ENCODE measurements at places on chromosomes 7 and 10.

DNA sequence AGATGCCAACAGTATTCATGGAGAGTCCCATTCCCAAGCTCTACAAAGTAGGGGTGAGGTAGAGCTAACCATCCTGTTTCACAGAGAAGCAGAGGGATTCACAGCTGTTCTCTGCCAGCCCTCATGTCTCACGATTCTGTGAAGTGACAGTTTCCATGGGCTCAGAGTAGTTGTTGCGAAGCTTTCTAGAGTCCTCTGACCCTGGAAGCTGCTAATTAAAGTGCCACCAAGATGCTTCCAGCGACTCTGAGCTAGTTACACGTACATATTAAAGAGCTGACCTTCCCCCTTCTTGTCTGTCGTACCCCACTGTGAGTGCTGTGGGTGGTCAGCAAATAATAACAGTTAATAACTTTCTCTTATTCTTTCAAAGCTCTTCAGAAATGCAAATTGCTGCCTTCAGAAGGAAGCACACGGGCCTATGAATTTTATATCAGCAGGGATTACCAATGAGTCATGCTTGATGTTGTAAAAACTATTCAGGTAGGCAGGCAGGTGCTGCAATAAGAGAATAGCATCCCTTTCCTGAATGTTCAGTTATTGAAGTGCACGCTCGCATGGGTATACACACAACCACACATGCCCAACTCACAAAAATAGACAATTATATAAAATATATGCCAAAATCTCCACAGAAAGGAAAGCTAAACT, 34.1 kb downstream of the DNAJB9 start:
- no peak overlapping the region for H3K4me3 ChIP-seq
- H3K27me3 ChIP-seq: peaks cover 8% of the 10 kb centered on the region
- DNase-seq: no peak
- no peaks in the 10 kb centered on the region for H3K36me3 ChIP-seq

DNA sequence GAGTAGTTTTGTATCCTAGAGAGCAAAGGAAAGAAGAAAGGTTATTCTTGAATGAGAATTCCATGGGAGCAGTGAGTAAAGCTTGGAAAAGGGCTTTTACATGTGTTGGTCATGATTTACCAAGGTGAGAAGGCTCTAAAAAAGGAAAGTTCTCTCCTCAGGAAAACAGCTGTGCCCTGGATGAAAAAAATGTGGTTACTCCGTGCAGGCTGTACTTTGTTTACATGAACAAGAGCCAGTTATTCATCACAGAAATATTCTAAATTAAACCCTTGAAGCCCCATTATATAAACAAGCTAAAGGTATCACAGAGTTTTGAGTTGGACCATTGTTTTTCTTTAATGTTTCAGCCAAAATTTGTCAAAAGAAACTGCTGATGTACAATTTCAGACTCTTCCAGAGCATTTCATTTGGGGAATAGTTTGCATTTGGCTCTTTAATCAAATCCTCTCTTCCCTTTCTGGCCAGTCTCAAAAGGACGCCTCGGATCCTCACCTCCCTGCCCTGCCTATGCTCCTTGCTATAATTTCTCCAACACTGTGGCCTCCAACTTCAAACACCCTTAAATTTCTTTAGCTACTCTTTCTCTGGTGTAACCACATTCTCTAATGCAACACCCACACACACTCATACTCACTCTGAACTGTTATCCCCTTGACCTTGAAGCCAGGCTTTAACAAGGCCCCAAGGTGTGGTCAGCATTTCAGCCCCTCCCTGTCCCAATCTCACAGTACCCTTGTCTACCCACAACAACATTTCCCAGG, 47.4 kb downstream of the AFAP1L2 start:
- H3K27me3 ChIP-seq: peaks cover 3% of the 10 kb centered on the region
- no peaks in the 10 kb centered on the region for H3K36me3 ChIP-seq
- H3K27ac ChIP-seq: peak overlapping the region; percentile 1

GRCh38 chr7:83575436-83575835, 73.5 kb downstream of the SEMA3E start:
- no peaks in the 10 kb centered on the region for H3K4me1 ChIP-seq
- no peaks in the 10 kb centered on the region for H3K27me3 ChIP-seq
- no peak overlapping the region for H3K4me3 ChIP-seq

- H3K4me1 ChIP-seq: peaks cover 5% of the 10 kb centered on the region
- no peak overlapping the region for H3K4me3 ChIP-seq
- no peak overlapping the region for H3K27ac ChIP-seq
- DNase-seq: no peak
- H3K36me3 ChIP-seq: no peaks in the 10 kb centered on the region
These were observed 1.3 kb downstream of the COL1A2 start for GRCh38 chr7:94396037-94396431.

- H3K27me3 ChIP-seq: no peaks in the 10 kb centered on the region
- H3K4me1 ChIP-seq: peaks cover 2% of the 10 kb centered on the region
- no peak for DNase-seq
- no peak overlapping the region for H3K4me3 ChIP-seq
These were observed 10.8 kb upstream of the VSIR start for GRCh38 chr10:71783917-71784678.

DNA sequence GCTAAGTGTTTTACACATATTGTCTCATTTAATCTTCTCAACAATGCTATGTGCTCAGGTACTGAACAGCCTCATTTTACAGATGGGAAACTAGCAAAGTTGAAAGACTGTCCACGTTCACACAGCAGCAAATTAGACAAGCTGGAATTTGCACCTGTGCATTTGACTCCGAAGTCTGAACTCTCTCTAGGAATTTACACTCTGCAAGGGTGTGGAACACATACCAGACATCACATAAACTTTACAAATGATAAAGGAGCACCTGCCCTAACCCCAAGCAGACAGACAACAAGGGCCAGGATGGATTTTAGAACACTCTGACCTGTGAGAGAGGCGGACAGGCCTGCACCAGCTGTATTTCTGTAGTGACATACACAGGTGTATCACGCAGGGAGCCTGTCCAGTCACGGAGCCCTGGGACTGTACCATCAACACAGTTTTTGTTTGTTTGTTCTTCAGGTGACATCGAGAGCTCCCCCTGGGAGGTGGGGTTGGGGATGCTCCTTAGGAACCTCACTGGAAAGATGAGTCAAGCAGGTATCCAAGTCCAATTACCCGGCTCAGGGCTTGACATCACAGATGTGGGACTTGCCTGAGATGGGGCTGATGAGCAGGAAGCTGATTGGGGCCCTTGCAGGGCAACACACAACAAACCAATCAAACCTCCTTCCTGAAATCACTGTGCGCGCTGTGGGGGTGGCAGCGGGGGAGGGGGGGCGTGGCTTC, 31.0 kb downstream of the MKI67 start:
- no peak for DNase-seq
- no peak overlapping the region for H3K27ac ChIP-seq
- H3K36me3 ChIP-seq: peaks cover 41% of the 10 kb centered on the region
- H3K4me3 ChIP-seq: no peak overlapping the region
- H3K4me1 ChIP-seq: peaks cover 26% of the 10 kb centered on the region
- no peaks in the 10 kb centered on the region for H3K27me3 ChIP-seq

DNA sequence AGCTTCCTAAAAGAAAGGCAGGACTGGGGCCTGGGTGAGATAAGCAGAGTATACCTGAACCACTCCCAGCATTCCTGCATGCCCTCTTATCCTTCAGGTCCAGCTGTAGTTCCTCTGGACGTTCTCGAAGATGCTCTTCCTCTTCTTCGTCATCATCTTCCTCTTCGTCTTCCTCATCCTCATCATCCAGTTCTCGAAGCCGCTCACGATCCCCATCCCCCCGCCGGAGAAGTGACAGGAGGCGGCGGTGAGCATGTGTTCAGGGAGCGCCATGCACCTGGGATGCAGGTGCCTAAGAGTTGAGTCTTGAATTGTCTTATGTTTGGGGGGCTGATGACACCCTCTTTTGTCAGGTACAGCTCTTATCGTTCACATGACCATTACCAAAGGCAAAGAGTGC, 3.9 kb upstream of the NOLC1 start:
- no peak overlapping the region for H3K27ac ChIP-seq

- H3K36me3 ChIP-seq: no peaks in the 10 kb centered on the region
- H3K27ac ChIP-seq: no peak overlapping the region
- peaks cover 7% of the 10 kb centered on the region for H3K27me3 ChIP-seq
These were observed 175.9 kb downstream of the PAXIP1 start for GRCh38 chr7:154827007-154827406.

DNA sequence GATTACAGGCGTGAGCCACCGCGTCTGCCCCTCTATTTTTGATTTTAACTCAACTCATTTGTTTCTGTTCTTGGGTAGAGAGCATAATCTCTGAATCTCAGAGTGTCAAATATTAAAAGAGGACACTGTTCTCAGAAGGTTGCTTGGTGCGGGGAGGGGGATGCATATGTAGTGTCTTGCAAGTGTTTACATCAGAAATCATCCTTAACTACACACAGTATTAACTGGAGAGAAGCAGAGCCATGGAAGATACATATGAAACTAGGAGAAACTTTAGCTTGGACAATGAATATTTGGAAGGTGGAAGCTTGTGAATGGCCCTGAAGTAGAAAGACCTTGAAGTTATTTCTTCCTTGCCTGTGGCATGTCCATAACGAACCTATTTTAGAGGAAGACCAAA, 57.5 kb downstream of the XRCC2 start:
- no peak for DNase-seq
- peaks cover 2% of the 10 kb centered on the region for H3K27me3 ChIP-seq
- H3K4me1 ChIP-seq: no peaks in the 10 kb centered on the region
- no peak overlapping the region for H3K27ac ChIP-seq
- no peak overlapping the region for H3K4me3 ChIP-seq

DNA sequence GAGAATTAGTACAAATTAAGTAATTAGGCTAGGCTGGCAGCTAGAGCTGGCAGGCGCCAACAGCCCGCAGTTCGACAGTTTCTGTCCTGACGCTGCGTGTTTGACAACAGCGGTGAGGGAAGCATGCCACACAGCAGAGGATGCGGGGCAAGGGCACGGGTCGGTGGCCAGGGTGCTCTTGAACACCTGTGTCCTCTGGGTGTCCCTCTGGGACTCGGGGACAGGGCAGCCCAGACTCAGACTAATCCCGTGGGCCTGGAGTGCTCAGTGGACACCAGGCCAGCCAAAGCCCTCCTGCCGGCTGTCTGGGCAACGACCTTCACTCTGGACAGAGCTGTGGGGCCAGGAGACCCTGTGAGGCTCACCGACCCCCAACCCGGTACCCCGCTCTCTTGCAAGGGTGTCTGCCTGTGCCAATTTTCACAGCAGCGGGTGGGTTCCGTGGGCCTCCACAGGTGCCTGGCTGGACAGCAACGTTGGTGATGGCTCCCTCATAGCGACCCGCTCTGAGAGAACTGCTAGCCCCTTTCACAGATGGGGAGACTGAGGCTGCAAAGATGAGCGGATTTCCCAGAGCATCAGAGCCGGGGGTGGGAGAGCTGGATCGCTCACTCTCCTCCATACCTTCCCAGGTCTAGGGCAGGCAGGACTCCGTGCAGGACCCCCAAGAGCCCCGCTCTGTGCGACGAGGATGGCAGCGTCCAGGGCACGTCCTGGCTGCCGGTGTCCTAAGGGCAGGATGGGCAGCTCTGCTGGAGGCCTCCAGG, 48.5 kb downstream of the FOXL3 start:
- peaks cover 3% of the 10 kb centered on the region for H3K4me1 ChIP-seq
- no peaks in the 10 kb centered on the region for H3K27me3 ChIP-seq
- DNase-seq: no peak
- no peaks in the 10 kb centered on the region for H3K36me3 ChIP-seq
- no peak overlapping the region for H3K4me3 ChIP-seq

- no peak overlapping the region for H3K4me3 ChIP-seq
- H3K27me3 ChIP-seq: no peaks in the 10 kb centered on the region
- no peak for DNase-seq
- H3K36me3 ChIP-seq: peaks cover 7% of the 10 kb centered on the region
These were observed 11.2 kb upstream of the GSTK1 start for GRCh38 chr7:143252006-143252405.

GRCh38 chr7:140676306-140676705, 3.6 kb downstream of the ADCK2 start:
- peaks cover 22% of the 10 kb centered on the region for H3K36me3 ChIP-seq
- H3K27ac ChIP-seq: no peak overlapping the region
- no peak overlapping the region for H3K4me3 ChIP-seq
- H3K4me1 ChIP-seq: peaks cover 36% of the 10 kb centered on the region

DNA sequence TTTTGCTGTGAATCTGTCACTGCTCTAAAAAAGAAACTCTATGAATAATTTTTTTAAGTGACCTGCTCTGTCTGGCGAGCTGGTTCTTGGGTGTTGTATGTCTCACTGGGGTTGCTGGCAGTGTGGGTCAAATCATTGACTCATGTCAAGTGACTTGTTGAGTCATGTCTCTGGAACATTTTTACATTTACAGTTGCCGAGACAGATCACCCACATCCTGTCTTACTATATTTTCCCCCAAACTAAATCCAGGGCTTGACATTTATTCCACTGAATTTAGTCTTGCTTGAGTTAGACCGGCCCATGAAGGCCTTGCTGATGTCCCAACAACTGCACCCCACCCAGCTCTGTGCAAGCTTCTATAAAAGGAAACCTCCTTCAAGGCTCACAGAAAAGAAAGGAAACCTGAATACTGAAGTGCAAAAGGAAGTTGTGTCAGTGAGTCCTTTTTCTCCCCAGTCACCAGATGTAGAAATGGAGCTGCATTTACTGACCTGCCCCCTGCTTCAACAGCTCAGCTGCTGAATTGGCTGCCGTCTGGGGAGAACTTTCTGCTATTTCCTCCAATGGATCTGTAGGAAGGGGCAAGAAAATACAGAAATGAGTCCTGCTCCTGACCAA, 290.3 kb downstream of the TNS3 start:
- H3K4me3 ChIP-seq: peak overlapping the region; percentile 3
- H3K27me3 ChIP-seq: no peaks in the 10 kb centered on the region
- DNase-seq: peak; percentile 16
- H3K36me3 ChIP-seq: peaks cover 4% of the 10 kb centered on the region

- no peak overlapping the region for H3K27ac ChIP-seq
- no peaks in the 10 kb centered on the region for H3K36me3 ChIP-seq
- no peak overlapping the region for H3K4me3 ChIP-seq
- DNase-seq: no peak
- no peaks in the 10 kb centered on the region for H3K27me3 ChIP-seq
- no peaks in the 10 kb centered on the region for H3K4me1 ChIP-seq
These were observed 1105.3 kb downstream of the NRG3 start for GRCh38 chr10:82980321-82980720.
